NCI-H187 (cell line): ENCODE measurements at places on chromosomes 4 and X.

- no peak for DNase-seq
Observed at GRCh38 chr4:89142691-89143669, 31.6 kb downstream of the TIGD2 start.

DNA sequence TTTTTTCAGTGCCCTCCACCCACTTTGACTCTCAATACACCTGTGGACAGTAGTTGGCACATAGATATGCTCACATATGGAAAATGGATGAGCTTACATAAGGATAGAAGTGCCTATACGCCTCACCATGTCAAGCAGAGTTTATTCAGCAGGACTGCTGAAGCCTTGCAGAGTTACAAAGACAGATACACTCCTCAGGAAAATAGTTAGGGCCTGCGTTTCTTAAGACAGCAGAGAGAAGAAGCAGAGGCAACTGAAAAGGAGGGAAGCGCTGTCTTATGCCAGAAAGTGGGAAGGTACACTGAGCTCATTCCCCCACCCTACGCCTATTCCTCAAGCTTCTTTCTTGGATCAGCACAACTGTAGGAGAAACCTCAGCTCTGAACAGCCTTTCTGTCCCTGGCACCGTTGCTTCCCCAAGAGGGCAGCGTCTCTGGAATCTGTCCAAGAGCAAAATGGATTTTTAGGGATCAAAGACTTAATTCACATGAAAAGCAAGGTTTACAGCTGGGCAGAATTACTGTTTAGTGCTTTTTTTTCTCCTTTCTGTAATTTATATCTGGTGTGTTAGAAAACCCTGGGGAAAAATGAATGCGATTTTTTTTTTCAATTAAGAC, 37.3 kb upstream of the MBTPS2 start:
- DNase-seq = no peak

- DNase-seq = no peak
Observed at GRCh38 chrX:13078739-13079444, 34.5 kb upstream of the FAM9C start.

DNA sequence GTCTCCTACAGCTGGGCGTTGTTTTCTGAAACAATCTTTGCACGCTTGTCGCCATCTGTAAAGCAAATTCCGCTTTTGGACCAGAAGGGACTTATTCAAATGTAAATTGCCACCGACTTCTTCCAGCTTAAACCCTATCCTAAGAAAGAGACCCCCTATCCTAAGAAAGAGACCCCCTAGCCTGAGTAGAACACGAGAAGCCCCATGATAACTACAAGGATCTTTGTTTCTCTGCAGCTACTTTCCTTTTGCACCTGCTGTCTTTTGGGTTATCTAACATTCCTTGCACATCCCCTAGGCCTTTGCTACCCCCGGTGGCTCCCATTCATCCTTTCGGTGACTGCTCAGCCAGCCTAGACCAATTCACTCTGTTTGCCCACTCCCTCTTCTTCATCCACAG, 536.0 kb upstream of the PRKX start:
- no peak for DNase-seq
